Stimulated activated CD4-positive, alpha-beta T cell treated with anti-CD3 and anti-CD28 coated beads, Interleukin-4, amount 100 ng/mL, for 1 hour (primary cell): ENCODE measurements at places on chromosomes 4 and X.

GRCh38 chr4:2537011-2537830 is 774 bp downstream of the FAM193A start:
- DNase-seq = peak; percentile 55

GRCh38 chr4:145734576-145735346 is 54.8 kb downstream of the C4orf51 start:
- DNase-seq = no peak

DNA sequence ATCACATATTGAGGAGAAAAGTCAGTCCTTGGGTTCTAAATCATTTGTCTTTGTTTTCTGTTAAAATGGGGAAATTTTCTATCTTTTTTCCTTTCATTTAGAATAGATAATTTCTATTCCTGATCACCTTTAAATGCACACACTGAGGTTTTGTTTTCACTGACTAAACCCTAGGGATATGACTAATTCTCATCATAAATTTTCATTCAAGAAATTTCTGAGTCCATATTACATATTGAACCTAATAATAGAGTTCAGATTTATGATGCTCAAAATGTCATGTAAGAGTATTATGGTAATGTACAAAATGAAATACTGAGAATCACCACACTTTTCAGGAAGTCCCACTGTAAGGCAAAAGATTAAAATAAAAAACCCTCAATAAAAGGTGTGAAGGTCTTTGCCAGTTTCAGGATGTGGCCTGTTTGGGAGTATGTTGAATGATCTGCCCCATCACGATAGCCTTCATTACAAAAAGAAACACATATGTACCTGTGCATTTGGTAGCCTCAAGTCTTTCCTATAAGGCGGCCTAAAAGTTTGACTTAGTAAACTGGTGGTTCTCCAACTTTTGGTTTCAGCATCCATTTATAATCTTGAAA is 49.4 kb downstream of the LEF1 start:
- DNase-seq = no peak

DNA sequence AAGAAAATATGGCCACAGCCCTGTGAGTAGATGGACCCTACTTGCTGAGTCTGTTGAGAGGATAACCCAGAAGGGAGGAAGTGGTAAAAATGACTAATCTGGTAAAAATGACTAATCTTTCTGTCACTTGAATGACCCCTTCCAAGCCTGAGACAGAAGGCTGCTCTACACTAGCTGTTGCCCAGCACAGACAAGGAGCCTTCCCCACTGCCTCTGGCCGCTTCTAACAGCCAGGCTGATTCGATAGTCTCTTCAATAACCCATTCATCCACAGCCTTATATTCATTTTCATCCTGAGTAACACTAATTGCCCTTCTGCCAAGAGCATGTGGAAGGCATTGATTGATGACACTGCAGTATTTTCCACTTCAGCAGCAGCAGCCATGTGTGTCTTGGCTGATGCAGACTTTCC is 18.4 kb downstream of the MAGEB17 start:
- no peak for DNase-seq

DNA sequence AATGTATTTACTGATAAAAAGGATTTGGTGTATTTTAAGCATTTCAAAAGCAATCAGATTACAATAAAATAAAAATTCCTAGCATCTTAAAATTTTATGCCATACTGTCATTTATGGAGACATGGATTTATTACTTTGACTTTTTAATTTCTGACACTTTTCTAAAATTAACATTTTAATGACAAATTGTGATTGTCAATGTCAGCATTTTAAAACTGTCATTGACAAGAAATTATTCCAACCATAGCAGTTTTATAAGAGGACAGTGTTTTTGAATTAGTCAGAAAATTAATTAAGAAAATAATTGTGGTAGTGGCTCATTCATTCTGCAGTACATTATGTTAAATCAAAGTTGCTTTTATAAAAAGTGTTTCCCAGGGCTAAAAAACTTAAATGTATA is 1954.4 kb downstream of the ARAP2 start:
- no peak for DNase-seq

DNA sequence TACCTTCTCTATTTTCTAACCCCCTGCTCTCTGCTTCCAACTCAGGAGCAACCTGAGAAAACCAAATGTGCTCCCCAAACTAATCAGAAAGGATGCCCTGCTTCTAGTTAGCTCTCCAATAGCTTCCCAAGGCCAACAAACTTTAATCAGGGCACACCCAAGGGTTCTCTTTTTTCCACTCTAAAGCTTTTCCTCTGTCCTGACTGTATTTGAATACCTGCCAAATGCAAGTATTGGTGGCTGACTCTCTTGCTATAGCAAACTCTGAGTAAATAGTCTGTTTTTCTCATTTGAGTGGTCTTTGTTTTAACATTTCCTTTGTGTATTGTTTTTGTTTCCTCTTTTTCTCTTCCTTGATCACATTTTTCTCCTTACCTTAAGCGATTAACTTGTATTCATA is 52.5 kb downstream of the GBA3 start:
- no peak for DNase-seq

- DNase-seq = no peak
Observed at GRCh38 chr4:184280591-184281071, 63.0 kb upstream of the ENPP6 start.

DNA sequence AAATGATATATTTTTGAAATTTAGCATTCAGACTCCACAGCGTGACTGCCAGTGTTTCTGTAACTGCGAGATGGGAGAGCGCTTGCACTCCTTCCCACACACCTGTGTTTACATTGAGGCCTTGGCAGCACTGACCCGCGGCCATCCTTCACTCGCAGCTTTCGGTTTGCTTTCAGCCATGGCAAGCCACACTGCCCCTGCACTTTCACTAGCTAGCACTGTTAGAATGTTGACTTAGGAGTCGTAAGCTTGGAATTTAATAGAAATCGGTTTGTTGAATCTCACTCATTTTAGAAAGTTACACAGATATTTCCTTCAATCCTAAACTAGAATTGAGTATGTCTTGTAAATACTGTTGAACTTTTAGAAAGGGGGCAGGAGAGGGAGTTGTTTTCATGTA is 136.2 kb downstream of the CFAP299 start:
- DNase-seq = no peak

DNA sequence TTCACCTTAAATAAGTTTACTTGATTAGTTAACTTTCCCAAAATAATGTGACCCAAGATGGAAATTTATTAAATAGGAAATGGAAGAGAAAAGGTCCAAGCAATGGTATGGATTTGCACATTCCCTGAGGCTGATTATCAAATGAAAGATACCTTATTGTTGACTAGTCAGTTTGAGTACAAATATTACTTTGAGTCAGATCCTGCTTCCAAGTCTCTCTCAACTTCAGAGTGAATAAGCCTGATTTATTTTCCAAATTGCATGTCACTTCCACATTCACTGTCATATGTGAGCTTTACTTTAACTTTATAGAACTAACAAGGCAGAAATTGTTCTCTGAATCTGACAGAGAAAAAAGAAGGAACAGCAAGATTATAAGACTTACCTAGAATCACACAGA is 520.8 kb downstream of the RAB28 start:
- no peak for DNase-seq

- DNase-seq = no peak
Observed at GRCh38 chr4:114217150-114217817, 237.8 kb upstream of the ARSJ start.

- no peak for DNase-seq
Observed at GRCh38 chrX:130055103-130055502, 55.2 kb downstream of the ELF4 start.

GRCh38 chr4:88398381-88398780 is 19.7 kb downstream of the HERC6 start:
- no peak for DNase-seq

DNA sequence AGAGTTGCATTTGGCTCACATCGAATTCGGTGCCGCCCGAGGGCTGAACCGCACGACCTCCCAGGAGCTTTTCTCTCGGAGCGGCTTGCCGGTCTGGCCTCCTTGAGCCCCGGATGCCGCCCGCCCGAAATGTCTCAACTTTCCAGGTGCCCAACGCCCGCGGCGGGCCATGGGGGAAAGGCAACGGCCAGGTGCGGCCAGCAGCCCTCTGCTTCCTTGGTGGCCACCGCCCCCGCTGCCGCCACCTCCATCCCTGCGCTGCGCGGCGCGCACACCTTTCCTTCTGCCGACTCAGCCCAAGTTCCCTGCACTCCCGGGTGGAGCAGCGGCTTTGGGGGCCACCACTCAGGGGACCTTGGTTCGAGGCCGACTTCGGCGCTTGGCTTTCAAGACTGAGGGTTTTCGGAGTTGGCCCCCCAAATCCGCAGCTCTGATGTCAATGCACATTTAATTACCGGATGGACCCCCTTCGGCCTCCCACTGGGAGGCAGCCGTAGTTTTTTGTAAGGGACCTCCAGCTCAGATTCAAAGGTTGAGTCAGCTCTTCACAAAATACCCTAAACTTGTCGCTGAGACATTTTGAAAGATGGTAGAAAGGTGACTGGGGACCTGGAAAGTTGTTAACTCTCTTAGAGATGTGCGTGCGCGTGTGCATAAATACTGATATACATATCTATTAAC is 1.1 kb downstream of the AFF2 start:
- DNase-seq = no peak

DNA sequence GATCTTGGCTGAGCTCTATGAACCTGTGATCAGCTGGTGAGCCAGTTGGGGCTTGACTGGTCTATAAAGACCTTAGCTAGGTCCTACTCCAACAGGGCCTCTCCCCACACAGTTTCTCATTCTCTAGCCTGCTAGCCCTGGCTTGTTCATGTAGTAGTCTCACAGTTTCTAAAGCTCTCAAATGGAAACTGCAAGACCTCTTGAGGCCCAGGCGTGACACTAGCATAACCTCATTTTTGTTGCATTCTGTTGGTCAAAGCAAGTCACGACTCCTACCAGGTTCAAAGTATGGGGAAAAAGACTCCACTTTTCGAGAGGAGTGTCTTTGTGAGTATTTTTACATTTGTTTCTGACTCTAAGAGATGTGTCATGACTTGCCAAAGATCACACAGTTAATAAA is 50.9 kb downstream of the CEP44 start:
- no peak for DNase-seq

DNA sequence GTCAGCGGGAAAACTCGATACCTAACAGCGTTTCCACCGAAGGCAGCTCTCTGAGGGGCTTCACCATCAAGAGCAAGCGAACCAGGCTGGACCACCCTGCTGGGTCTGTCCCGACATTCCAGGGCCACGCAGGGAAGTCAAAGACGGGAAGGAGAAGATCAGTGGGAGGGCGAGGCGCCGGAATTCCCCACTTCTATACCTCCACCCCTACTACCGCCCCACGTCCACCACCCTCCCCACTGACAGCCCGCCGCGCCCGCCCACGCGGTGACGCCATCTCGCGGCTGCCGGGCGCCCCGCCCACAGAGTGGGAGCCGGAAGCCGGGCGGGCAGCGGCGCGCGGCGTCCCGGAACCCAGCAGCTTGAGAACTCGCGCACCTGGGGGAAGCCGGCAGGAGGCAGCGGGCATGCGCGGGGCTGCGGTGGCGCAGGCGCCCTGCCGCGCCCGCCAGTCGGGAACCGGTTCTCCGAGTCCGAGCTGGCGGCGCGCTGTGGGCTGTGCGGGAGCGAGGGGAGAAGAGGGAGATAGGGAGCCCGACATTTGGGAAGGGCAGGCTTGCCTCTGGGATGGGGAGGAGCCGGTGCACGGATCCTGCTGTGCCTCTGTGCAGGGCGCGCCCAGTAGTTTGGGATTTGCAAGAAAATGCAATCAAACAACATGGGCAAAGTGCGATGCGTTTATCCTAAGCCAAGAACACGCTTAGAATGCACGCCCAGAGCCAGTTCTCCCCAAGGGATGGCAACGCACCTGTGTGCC is 3.2 kb upstream of the STIM2 start:
- DNase-seq = peak; percentile 93

- no peak for DNase-seq
Observed at GRCh38 chr4:142530728-142531127, 315.4 kb downstream of the INPP4B start.

- DNase-seq = no peak
Observed at GRCh38 chr4:133150486-133151340, 1.6 kb downstream of the PCDH10 start.

DNA sequence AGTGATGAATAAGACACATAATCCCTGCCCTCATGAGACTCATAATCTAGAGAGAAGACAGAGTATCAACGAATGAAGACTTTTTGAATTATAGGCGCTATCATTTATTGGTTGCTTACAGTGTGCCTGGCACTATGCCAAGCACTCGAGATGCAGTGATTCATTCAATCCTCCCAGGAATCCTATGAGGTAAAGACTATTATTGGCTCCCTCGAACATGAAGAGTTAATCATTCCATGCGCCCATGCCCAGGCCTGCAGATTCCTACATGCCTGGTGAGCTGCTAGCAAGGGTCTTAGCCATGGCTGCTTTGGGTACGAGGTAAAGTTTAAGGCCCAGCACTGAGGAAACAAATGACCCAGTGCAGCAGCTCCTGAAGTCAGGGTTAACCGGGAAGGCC is 47.0 kb downstream of the TEX13B start:
- no peak for DNase-seq

- DNase-seq = peak; percentile 26
Observed at GRCh38 chrX:152632445-152633097, 5.1 kb upstream of the GABRQ start.

DNA sequence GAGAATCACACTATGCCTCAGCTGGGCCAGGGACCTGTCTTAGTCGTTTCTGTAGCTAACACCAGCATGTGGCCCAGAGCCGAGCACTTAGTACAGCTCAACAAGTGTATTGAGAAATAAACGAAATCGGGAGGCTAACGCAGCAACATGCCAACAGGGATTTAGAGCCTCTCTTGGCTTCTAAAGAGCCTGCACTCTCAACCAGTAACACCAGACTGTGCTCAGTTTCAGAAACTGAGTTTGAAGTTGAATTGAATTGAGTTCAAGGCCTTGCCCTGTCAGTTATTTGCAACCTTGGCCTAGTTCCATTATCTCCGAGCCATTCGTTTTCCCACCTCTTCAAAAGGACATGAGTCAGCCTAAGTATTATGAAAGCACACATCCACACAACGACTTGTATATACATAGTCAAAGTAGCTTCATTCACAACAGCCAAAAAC is 71.3 kb upstream of the LDB2 start:
- DNase-seq = no peak

GRCh38 chrX:70046978-70047377 is 2.8 kb downstream of the AWAT2 start:
- no peak for DNase-seq

DNA sequence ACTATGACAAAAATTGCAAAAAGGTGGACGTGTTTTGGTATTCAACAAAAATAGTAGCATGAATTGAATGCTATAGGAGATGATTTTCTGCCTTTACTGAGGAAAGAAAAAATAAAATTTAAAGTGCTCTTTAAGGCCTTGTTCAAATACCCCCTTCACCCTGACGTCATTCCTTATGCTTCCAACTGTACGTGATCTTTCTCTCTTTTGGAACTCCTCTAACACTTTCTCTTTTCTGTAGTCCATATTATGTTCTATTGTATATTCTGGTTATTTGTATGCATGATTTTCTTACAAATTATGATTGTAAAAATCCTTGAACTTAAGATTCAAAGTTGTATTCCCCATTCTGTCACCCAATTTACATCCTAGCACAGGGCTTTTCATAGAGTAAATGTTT is 100.5 kb downstream of the POU4F2 start:
- no peak for DNase-seq
